H54 (cell line): ENCODE measurements at places on chromosomes 1 and 21.

- DNase-seq, result peak; percentile 87
Measured at GRCh38 chr1:40951943-40952743, 27.4 kb upstream of the CTPS1 start.

GRCh38 chr1:47235806-47236205 lies 3.8 kb upstream of the TAL1 start:
- DNase-seq, result no peak

DNA sequence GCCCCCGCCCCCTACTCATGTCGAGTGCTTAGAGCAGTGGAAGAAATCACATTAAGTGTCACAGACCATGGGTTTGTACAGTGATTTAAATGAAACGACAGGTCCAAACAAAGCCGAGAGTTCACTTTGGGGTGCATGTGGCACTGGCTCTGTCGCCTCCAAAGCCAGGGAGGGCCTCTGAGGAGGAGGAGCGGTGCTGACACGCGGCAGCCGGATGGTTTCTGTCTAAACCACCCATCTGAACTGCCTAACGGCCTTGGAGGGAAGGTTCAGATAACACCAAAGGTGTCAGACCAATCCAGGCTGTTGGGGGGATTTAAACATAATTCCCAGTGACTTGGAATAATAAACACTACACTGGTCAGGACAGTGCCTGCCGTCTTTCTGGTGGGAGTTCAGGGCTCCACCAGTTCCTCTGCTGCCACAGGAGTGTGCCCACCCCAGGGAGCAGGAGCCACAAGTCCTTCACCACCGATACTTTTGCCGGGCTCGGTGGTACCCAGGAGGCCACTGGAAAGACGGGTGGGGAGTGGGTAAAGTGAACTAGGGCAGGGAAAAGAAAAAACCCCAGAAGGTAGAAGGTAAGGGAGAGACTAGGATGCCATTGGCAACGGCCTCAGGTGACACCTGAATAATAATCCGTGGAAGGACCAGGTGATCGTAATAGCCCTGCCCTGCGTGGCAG lies 78.2 kb downstream of the SLC66A1 start:
- DNase-seq, result no peak

- peak; percentile 48 for DNase-seq
Measured at GRCh38 chr1:22018583-22019559, 17.4 kb downstream of the CELA3A start.

DNA sequence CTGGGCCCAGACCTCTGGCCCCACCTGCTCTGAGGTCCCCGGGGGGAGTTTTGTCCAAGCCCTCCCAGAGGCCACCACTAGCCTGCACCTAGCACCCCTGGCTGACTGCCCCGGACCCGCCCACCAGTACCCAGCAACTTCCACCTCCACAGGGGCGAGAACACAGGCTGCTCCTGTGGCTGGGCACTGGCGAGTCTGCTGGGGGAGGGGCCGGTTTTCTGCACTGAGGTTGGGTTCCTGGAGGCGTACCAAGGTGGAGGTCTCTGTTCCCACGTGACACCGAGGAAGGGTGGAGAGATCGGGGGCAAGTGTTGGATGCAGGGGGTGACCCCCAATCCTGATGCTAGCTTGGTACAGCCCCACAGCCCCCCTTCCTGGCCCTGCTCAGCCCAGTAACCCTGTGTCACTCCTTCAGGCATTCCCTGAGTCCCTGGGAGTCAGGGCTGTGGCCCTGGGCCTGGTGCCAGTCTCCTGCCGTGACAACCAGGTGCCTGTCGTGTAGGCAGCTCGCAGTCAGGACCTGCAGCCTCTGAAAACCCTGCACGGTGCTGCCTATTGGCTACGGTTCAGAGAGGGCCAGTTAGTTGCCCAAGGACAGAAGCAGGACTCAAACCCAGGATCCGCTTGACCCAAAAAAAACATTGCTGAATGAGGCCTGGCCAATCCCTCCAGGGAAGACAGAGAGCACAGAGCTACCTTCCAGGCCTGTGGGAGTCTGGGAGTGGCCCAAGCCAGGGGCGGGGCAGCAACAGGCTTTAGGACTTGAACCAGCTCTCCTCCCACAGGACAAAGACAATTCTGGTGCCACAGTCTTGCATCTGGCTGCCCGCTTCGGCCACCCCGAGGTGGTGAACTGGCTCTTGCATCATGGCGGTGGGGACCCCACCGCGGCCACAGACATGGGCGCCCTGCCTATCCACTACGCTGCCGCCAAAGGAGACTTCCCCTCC lies 3.1 kb downstream of the ESPN start:
- DNase-seq, result no peak

GRCh38 chr1:194629011-194629410 lies 1442.6 kb upstream of the B3GALT2 start:
- DNase-seq, result no peak

GRCh38 chr1:236156512-236157208 lies 14.3 kb downstream of the GPR137B start:
- no peak for DNase-seq

- peak; percentile 57 for DNase-seq
Measured at GRCh38 chr1:54135436-54136120, 17.2 kb downstream of the CDCP2 start.

GRCh38 chr1:19557609-19558051 lies 72.3 kb upstream of the CAPZB start:
- DNase-seq, result no peak

- DNase-seq, result no peak
Measured at GRCh38 chr1:227131193-227131592, 187.1 kb downstream of the CDC42BPA start.

DNA sequence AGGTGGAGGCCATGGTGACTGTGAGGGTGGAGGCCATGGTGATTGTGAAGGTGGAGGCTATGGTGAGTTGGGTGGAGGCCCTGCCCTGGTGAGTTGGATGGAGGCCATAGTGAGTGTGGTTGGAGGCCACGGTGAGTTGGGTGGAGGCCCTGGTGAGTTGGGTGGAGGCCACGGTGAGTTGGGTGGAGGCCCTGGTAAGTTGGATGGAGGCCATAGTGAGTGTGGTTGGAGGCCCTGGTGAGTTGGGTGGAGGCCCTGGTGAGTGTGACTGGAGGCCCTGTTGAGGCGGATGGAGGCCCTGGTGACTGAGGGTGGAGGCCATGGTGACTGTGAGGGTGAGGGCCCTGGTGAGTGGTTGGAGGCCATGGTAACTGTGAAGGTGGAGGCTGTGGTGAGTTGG lies 124.9 kb upstream of the VAMP3 start:
- DNase-seq, result no peak

- no peak for DNase-seq
Measured at GRCh38 chr1:112712191-112712590, 2.9 kb downstream of the PPM1J start.

GRCh38 chr1:6059866-6060265 lies 14.2 kb downstream of the KCNAB2 start:
- peak; percentile 20 for DNase-seq

DNA sequence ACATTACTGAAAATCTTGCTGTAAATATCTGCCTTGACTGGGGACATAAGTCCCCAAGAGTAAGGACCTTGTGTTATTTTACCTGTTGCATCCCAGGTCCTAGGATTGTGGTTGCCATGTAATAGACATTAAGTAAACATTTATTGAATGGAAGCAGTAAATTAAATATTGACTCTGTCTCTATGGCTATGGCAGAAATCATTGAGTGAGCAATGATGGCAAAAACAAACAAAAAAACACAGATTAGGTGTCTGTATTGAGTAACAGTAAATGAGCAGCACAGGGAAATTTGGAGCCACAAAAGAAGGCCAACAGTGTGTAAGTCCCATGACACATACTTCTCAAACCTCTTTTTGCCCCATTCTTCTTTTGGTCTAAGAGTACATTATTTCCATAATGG lies 240.4 kb downstream of the NFIA start:
- no peak for DNase-seq

GRCh38 chr1:5110508-5110907 lies 456.1 kb downstream of the AJAP1 start:
- no peak for DNase-seq

DNA sequence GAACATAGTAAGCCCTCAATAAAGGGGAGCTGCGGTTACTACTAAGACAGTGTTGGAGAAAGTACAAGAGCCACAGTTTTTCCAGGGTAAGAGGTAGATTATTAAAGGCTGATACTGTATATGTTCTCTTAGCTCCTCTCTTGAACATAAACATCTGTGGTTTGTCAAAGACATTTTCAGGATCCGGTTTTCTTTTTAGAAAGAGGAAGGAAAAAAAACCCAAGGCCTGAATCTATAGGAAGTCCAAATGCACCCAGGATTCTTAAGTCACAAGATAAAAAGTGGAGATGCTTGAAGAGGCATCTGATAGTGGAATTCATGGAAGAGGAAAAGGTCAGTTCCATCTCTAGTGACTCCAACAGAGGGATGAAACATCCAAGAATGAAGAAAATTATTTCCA lies 24.6 kb upstream of the SLC45A3 start:
- no peak for DNase-seq

- peak; percentile 92 for DNase-seq
Measured at GRCh38 chr1:54996359-54996868, 2.3 kb upstream of the BSND start.

DNA sequence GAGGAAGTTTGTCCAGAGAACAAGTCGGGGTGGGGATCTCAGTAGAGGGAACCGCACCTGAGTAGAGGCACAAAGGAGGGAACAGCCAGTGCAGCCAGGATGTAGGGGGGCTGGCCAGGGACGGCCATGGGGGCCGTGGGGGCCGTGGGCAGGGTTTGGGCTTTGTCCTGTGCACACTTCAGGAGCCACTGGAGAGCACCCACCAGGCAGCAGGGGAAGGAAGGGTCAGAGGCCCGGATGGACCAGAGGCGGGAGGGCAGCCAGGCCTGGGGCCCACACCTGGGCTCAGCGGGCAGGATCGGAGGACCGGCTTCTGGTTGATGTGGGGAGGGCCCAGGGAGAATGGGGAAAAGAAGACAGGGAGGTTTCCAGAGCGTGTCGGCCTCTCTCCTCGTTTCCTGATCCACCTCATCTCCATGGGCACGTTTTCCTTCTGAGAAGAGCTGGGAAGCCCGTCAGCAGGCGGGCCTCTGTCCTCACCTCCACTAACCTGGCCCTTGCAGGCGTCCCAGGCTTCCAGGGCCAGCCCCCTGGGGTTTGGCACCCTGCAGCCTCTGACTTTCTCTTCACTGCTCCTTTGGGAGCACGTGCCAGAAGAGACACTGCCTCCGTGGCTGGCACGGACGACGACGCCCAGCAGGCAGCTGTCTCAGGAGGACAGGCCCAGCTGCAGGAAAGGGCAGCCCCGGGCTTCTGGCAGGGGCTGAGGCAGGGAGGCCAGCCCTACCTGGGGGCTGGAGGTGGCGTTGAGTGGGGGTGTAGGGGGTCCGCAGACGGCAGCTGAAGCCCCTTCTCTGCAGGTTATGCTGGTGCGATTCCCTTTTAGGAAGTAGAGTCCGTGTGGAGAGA lies 16.8 kb upstream of the PDXK start:
- DNase-seq, result no peak

- no peak for DNase-seq
Measured at GRCh38 chr1:46582972-46583371, 21.1 kb downstream of the MKNK1 start.

- no peak for DNase-seq
Measured at GRCh38 chr1:208217781-208218180, 26.4 kb downstream of the PLXNA2 start.

- DNase-seq, result no peak
Measured at GRCh38 chr1:11727119-11727518, 8.8 kb upstream of the AGTRAP start.

GRCh38 chr1:55833529-55834091 lies 618.4 kb upstream of the USP24 start:
- DNase-seq, result no peak

DNA sequence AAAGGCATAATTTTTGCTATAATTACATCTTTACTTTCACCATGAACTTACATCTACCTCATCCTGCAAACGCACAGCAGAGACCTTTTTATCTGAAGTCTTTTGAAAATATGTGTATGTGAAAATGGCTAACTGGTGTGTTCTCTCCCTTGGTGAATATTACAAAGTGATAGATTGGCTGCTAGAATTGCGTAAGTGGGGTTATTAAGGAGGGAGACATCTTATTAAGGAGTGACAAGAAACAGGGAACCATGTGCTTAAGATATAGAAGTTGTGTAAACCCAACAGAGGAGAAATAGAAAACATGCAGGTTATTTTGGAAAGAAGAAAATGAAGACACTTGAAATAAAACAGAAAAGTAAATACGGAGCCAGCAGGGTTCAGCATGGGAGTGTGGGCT lies 7.8 kb downstream of the KCNJ15 start:
- DNase-seq, result no peak

DNA sequence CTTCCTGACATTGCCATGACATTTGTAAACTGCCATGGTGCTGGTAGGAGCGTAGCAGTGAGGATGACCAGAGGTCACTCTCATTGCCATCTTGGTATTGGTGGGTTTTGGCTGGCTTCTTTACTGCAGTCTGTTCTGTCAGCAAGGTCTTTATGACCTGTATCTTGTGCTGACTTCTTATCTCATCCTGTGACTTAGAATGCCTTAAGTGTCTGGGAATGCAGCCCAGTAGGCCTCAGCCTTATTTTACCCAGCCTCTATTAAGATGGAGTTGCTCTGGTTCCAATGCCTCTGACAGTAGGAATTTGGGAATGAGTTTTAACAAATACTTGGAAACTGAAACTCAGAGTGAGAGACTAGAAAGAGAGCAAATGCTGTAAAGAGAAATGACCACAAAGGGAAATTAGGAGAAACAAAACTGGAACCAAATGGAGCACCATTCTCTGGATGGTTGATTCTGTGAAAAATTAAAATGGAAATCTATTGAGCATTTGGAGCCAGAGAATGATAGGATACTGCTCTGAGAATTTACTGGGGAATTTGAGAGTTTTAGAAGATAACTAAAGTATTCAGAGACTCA lies 50.1 kb upstream of the RHOU start:
- DNase-seq, result no peak

GRCh38 chr1:9482816-9483572 lies 56.3 kb upstream of the SLC25A33 start:
- DNase-seq, result no peak

GRCh38 chr1:53026254-53026653 lies 35.8 kb upstream of the PODN start:
- DNase-seq, result no peak

GRCh38 chr1:221575605-221576004 lies 166.3 kb downstream of the DUSP10 start:
- no peak for DNase-seq

DNA sequence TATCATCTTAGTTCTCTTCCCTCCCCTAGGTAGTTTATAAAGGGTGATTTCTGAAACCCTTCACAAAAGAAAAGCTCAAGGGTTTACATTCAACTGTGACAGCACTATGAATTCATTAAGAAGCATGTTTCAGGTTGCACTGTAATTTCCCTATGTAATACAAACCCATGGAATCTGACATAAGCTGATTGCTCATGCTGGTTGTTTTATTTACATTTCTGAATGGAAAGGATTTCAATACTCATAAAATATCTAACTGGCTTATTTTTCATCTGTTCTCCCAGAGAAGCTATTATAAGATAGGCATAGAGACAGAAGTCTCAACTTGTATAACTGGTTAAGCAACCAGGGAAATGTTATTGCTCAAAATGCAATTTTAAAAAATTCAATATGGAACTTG lies 20.5 kb downstream of the WNT2B start:
- DNase-seq, result no peak

DNA sequence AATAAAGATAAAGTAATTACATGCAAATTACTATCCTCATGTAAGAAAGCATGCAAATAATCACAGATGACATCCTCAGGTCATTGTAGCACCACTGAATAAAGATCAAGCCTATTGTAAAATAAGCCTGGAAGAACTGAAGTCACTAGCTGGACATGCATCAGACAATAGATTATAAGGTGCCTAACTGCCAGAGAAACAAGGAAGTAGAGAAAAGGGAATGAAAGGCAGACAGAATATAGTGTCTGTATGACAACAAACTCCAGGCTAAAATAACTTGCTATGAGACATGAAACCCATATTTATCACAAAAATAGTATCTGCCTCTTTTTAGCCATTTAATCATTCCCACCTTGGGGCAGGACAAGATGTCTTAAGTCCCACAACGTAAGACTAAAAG lies 108.7 kb downstream of the ENAH start:
- no peak for DNase-seq
